ENCODE measurements at places on chromosomes 1 and 21.
A peak's percentile ranks its signal among the peaks of the same experiment; 100 is the strongest.

DNA sequence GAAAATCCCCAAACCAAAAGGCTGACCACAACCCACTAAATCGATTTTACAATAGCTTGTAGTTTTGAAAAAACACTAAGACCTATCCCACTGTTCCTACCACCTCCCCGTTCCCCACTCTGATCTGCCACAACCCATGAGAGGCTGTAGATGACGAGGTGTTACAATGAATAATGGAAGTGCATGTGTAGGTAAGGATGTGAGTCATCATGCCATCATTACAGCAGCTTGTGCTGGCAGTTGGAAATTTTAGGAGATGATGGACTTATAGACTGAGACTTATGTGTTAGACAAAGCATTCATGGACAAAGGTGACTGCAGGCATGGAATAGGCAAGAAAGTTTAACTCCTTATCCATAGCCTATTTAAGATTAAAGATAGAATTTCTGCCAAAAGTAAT, 184.7 kb upstream of the CACYBP start:
- DNase-seq, result peak; percentile 34

DNA sequence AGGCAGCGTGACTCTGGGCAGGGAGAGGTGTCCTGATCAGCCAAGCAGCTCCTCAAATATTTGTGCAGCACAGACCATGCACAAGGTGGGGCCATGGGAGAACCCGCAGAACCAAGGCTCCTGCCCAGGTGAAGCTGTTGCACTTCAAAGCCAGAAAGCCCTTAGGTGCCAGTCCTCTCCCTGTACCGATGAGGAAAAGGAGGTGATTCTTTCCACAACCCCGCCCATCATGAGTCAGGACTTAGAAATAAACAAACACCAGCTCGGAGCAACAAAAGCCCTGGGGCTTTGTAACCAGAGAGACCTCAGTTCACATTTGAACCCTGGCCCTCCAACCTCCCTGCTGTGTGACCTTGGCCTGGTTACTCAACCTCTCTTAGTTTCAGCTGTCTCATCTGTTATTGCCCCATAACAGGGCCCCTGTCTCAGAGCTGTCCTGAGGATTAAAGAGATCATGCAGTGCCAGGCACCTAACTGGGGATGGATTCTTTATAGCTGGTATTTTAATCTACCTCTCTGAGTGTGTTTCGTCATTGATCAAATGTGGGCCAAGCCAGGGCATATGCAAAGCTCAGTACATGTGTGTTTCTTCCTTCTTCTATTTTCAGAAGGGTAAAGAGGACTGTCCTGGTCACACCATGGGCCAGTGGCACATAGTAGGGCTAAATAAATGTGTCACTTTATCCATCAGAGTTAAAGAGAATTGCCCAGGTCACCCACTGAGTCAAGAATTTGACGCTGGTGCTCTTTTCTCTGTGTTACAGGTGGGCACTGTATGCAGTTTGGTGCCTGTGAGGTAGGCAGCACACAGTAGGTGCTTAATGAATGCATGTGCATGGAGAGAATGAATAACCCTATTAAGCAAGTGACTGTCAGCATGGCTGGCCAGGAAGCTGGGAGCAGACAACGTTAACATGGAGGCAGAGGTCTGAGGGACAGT, 1.4 kb downstream of the LDLRAD1 start:
- DNase-seq, result peak; percentile 15

GRCh38 chr1:9444532-9444931, 94.7 kb upstream of the SLC25A33 start:
- no peak for DNase-seq

DNA sequence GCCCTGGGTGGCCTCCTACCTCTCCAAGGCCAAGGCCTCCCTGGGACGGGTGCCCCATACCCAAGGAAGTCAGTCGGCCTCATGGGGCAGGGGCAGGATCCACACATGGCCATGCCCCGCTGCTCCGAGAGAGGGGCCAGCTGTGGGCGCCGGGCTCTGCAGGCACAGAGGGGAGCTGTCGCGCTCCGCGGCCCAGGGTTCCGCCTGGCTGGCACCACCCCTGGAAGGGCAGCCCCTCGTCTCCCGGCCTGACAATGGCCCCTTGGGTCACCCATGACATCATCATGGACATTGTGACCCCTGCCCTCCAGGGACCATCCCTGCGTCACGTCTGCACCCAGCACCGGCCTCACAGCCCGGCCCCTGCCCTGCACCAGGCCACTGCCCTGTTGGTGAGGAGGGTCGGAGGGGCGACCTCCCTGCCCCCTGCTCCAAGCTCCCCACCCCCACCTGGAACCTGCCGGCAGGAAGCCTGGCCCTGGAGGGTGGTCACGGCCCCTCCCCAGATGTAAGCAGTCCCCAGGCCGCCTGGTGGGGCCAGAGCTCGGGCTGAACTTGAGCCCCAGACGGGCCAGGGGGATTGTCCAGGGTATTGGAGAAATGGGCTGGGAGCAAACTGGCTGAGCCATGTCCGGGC, 5.8 kb downstream of the TTLL10 start:
- DNase-seq, result no peak

DNA sequence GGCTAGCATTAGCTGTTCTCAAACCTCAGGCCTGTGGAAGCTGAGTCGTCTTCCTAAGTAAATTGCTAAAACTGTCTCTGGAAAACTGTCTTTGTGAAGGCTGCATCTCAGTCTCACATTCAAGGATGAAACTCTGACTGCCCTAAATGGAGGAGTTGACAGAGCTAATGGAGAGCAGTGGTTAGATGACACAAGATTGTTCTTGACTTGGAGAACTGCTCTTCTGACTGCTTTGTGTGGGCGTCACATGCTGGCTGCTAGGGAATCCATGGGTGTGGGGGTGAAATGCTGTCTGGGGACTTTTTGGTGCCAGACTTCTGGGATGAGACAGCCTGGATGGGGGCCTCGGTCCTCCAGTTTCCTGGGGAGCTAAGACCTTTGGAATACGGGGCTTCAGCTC, 24.5 kb upstream of the TSPAN2 start:
- DNase-seq, result no peak

DNA sequence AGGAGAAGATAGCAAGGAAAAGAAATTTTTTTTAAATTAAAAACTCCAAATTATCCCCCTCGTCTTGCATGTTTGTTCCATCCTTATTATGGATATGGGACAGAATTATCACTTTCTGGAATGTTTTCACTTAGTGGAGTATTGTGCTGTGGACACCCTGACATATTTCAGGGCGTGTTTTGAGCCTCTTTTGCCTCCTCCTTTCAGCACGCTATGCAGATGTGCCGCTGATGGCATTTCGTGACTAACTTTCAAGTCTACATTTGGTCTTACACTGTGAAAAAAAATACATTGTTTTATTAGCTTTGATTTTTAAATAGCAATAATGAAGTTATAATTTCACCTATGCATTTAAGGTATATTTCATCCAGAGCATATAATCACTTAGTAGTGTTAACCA, 738.7 kb downstream of the LTN1 start:
- DNase-seq, result no peak

GRCh38 chr1:26949926-26950319, 10.3 kb downstream of the KDF1 start:
- no peak for DNase-seq

- no peak for DNase-seq
Measured at GRCh38 chr1:201274616-201275252, 8.6 kb upstream of the PKP1 start.

DNA sequence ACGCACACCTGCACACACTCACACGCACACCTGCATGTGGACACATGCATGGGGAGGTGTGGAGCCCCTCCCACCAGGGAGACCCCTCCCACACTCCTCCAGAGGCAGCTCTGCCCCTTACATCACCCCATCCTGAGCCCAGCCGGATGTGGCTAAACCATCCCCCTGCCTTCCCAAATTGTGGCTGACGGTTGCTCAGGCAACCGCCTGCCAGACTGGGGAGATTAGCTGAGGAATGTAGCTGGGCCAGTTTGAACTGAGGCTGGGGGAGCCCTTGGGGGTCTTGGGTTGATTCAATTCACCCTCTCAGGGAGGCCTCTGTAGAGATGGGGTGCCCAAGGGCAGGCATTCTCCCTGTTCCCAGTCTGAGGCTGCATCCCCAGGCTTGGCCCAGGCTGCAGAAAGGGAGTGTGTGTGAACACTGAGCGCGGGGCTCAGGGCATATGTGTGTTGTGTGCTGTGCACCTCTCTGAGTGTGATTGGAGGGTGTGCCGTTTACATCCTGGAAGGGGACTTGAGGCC, 12.9 kb downstream of the PTPRU start:
- DNase-seq, result no peak

DNA sequence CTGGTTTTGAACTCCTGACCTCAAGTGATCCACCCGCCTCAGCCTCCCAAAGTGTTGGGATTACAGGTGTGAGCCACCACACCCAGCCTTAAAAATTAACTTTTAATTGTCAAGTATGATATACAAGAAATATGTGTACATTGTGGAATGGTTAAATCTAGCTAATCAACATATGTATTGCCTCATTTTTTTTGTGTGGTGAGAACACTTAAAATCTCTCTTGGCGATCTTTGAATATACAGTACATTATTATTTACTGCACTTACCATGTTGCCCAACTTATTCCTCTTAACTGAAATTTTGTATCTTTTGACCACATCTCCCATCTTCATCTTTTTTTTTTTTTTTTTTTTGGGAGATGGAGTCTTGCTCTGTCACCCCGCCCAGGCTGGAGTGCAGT, 23.3 kb downstream of the THRAP3 start:
- no peak for DNase-seq

- DNase-seq, result no peak
Measured at GRCh38 chr1:4003846-4004505, 103.9 kb upstream of the C1orf174 start.

- peak; percentile 77 for DNase-seq
Measured at GRCh38 chr1:209248649-209249279, 334.8 kb upstream of the CAMK1G start.

- peak; percentile 58 for DNase-seq
Measured at GRCh38 chr1:178941849-178942248, 71.0 kb upstream of the ANGPTL1 start.

DNA sequence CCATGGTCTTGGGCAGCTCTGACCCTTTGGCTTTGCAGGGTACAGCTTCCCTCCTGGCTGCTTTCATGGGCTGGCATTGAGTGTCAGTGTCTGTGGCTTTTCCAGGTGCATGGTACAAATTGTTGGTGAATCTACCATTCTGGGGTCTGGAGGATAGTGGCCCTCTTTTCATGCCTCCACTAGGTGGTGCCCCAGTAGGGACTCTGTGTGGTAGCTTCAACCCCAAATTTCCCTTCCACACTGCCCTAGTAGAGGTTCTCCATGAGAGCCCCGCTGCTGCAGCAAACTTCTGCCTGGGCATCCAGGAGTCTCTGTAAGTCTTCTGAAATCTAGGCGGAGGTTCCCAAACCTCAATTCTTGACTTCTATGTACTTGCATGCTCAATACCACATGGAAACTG, 494.5 kb upstream of the LRRC7 start:
- DNase-seq, result no peak

DNA sequence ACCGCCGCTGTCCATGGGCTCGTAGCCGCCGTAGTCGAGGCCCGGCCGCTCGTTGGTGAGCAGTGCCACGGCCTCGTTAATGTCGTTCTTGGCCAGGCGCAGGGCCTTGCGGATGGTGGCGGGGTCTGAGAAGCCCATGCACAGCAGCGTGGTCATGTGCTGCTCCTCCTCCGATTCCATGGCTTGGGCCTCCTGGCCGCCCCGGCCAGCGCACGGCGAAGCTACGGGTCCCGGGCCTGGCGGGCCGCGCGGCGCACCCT, 300 bp downstream of the USP24 start:
- DNase-seq, result no peak
